Activated naive CD4-positive, alpha-beta T cell treated with anti-CD3 and anti-CD28 coated beads for 36 hours (primary cell): ENCODE measurements at places on chromosomes 11 and 22. TPM values are rescaled to one million over a fixed set of nuclear protein-coding genes. Genes with fewer than 3 reads are reported as not detected.

The F2 gene
- not detected for total RNA-seq

The TP53AIP1 gene
- not detected for total RNA-seq

The BIRC2 gene
- total RNA-seq: 26.9 TPM

The MFNG gene
- total RNA-seq: 90.9 TPM

The SNX32 gene
- total RNA-seq: 1.5 TPM

The MS4A6A gene
- not detected for total RNA-seq

The GPHA2 gene
- total RNA-seq: not detected

The CHADL gene
- 0.17 TPM for total RNA-seq

The OR10A2 gene
- total RNA-seq: not detected

The ATG16L2 gene
- 114 TPM for total RNA-seq

The RAPSN gene
- not detected for total RNA-seq

DNA sequence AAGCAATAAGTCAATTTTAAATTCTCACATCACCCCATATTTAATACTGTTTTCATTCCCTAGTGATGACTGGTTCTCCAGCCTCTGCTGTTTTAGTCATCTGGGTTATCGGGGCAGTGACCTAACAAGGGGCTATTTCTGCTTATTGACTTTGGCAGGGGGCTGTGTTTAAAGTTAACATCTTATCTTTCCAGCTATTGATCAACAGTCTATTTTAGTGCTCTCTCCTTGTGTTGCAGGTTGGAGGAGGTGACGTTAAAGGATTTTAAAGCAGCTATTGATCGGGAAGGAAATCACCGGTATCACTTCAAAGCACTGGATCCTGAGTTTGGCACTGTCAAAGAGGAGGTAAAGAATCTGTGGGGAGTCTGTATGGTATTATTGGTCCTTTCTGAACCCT lies 7.7 kb upstream of the DLAT start:
- DNase-seq: no peak

- DNase-seq: no peak
These were observed 86.6 kb downstream of the TSPAN18 start for GRCh38 chr11:44813401-44813800.

- DNase-seq: no peak
These were observed 35.0 kb upstream of the CCND1 start for GRCh38 chr11:69605737-69606526.

DNA sequence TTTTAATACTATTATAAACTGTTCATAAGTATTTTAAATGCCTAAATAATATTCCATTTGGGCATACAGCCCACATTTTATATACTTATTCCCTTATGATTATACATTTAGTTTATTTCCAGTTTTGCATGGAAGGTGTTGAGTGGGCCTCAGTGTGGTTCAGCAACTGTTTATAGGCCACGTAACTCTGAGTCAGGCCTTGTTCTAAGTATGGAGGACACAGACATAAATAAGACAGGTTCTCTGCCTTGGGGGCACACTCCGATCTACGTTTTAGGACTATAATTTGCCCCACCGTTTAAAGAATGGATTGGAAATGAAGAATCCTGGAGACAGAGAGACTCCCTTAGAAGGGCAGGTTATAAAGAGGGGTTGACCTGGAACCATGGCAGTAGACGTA lies 212.2 kb upstream of the TBCEL start:
- DNase-seq: no peak

DNA sequence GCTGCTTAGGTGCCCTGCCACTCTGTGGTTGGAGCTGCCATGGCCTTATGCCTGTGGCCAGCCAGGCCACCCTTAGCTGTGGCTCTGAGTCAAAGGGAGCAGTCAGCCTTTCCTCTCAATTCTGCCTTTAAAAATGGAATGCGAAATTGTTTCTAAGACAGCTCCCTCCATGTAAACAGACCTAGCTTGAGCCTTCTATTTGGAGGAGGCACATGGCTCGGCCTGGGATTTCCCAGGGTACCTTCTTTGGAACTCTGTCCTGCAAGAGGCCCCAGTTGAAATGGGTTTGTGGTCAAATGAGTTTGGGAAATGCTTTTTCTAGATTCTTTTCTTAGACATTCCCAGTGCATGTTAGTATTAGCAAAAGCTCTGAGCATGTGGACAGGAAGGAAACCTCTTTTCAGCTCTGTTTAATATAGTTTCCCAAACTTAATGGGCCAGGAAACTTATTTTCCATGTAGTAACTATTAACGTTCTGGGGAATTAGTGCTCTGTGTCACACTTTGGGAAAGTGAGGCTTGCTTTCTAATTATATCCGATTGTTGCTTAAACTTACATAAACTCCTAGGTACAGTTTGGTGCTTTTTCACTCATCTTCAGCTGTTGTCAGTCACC lies 7.8 kb downstream of the PHOX2A start:
- DNase-seq: no peak

GRCh38 chr11:79691445-79691844 lies 250.6 kb upstream of the TENM4 start:
- no peak for DNase-seq

DNA sequence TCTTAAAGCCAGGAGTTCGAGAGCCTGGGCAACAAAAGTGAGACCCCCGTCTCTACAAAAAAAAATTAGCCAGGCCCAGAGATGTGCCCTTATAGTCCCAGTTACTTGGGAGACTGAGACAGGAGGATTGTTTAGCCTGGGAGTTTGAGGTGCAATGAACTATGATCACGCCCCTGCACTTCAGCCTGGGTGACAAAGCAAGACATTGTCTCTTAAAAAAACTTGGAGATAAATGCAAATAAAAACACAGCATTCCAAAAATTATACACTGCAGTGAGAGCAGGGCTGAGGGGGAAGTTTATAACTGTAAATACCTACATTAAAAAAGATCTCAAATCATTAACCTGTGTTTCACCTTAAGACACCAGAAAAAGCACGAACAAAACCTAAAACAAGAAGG lies 22.1 kb downstream of the AP2A2 start:
- no peak for DNase-seq

DNA sequence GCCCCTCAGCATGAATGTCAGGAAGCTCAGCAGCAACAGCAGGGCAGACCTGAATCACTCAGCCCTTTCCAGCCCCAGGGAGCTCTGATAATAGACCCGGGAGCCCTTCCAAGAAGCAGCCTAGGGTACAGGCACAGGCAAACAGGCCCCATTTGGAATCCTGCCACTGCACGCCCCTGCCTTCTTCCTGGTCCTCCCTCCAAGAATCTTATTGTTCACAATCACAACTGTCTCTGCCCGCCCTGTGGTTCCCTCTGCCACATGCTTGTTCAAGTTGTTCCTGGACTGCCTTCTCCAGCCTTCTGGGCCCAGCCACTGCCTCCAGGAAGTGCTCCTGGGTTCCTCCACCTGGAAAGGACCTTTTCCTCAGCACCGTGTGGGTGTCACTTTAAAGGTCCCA lies 54.6 kb downstream of the LRRC32 start:
- no peak for DNase-seq

DNA sequence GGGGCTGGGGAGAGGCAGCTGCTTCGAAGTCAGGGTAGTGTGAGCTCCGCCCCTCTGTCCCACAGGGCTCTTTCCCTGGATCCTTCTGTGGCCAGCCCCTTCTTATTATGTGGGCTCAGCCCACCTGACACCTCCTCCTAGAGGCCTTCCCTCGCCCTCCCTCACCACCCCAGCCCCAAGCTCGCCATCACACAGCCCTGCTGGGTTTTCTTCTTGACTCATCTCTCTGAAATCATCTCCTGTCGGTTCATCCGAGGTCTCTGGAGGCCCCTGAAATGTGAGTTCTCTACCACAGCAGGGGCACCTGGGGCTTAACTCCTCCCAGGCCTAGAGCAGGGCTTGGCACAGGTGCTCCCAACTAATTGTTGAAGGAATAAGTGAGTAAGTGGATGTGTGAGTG lies 65.2 kb downstream of the CACNA1I start:
- no peak for DNase-seq

- no peak for DNase-seq
These were observed 100.8 kb downstream of the KCNA4 start for GRCh38 chr11:29916040-29916439.

- no peak for DNase-seq
These were observed 94.7 kb downstream of the NECTIN1 start for GRCh38 chr11:119634301-119634700.

DNA sequence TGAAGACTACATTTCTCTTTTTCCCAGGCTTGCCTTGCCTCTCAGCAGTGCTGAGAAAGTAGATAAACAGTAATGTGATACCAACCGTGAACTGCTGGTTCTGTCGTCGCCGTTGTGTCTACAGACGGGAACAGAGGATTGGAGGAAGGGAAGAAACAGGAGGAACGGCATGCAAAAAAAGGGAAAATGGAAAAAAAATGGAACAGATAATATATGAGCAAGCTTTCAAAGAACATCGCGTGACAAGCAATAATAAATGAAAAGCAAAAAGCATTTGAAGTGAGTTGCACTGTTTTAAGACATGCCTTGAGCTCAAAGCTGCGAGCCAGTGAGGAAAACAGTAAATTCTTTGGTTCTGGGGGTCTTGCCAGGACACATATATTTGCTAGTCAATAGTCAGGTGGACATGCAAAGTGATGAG lies 305.9 kb downstream of the CADM1 start:
- DNase-seq: no peak

- no peak for DNase-seq
These were observed 27.6 kb downstream of the PKNOX2 start for GRCh38 chr11:125192183-125192582.

- peak; percentile 52 for DNase-seq
These were observed 44.5 kb upstream of the DKK3 start for GRCh38 chr11:12052676-12053605.

GRCh38 chr22:32708830-32709229 lies 92.7 kb upstream of the TIMP3 start:
- DNase-seq: no peak
